ENCODE measurements at places on chromosomes 7 and 10. TPM values are rescaled to one million over a fixed set of nuclear protein-coding genes. Genes with fewer than 3 reads are reported as not detected.

The ADRB1 gene
- total RNA-seq: 4.3 TPM

- no peak for DNase-seq
Measured at GRCh38 chr7:2526659-2527504, 7.3 kb downstream of the LFNG start.

DNA sequence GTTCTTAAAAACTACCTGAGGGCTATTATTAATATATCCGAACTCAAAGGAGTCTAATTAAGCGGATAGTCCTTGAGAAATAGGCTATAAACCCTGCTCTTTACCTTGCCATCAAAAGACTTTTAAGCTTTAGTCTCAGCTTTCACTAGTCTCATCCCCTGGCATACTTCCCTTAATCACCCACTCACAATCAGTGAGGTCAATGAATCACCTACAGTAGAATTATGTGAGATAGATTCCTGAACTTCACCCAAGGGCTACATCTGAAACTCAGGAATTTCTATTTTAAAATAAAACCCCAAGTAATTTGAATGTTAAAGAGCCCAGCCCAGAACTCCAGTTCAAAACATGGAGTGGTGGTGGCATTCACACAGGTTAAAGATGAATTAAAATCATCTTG, 108.7 kb downstream of the ETV1 start:
- DNase-seq: no peak

The ASIC3 gene
- total RNA-seq: 1.6 TPM

The NRBF2 gene
- 16.8 TPM for total RNA-seq

- no peak for DNase-seq
Measured at GRCh38 chr10:59090817-59091622, 85.4 kb upstream of the PHYHIPL start.

The SCRN1 gene
- 19.7 TPM for total RNA-seq

- no peak for DNase-seq
Measured at GRCh38 chr7:335358-336148, 45.6 kb downstream of the FOXL3 start.

- no peak for DNase-seq
Measured at GRCh38 chr10:89773081-89773480, 71.7 kb downstream of the KIF20B start.

DNA sequence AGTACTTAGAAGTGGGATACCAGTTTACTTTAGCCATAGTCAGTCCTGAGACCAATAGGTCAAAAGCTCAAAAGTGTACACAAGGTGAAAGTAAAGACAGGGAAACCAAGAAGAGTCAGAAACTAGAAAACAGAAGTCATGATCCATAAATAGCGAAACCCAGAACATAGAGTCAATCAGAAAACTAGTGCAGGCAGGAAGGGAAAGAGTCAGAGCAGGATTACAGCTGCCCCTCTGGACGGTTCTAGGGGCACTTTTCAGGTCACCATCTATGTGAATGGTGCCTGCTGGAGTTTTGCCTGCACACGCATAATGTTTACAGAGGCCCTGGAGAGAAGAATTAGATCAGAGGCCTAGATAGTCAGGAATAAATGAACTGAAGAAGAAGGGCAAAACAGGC, 22.4 kb upstream of the DMTF1 start:
- DNase-seq: no peak

Data from omental fat pad (tissue), 4 donors.